ENCODE measurements at places on chromosomes 3 and 15. TPM values are rescaled to one million over a fixed set of nuclear protein-coding genes. Genes with fewer than 3 reads are reported as not detected.

DNA sequence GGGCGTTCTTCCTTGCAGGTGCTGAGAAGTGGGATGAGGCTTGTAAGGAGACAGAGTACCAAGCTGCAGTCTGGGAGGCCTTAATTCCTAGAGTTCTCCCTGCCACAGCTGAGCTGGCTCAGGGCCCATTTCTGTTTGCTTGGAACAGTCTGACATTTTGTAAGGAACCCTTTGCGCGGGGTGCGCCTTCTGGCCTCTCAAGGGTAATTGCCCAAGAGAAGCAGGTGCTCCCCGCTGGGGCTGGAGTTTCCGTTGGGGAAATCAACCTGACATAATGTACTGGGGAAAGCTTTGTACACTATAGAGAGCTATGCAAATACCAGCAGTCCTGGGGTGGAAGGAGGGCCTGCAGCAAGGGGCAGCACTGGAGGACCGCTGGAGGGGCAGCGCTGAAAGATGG lies 83.6 kb downstream of the HMG20A start:
- DNase-seq: no peak

DNA sequence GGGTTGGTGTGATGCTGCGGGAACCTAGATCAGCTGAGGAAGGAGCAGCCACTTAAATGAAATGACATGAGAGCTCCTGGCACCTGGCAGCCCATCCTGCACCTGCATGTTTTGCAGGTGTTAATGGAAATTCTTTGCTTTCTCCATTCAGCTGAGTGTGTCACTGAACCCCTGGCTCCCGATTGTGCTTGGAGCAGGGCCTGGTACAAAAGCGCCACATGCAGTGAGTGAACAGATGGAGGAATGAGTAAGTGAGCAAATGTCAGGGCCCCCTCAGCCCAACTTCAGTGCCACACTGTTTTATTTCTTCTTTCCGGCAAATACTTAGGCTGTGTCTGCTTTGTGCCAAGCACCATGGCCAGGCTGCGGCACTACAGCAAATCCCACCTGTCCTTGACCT lies 132.2 kb downstream of the ASB7 start:
- no peak for DNase-seq

- no peak for DNase-seq
These were observed 208.3 kb downstream of the THSD4 start for GRCh38 chr15:71323584-71323983.

- DNase-seq: no peak
These were observed 7.8 kb upstream of the NUP210 start for GRCh38 chr3:13427662-13428603.

Gene BRK1
- 28.3 TPM for total RNA-seq
